ENCODE measurements at places on chromosomes 3 and 15.

GRCh38 chr3:139292192-139292591 is 51.6 kb upstream of the MRPS22 start:
- no peak for DNase-seq

- no peak for DNase-seq
Measured at GRCh38 chr3:100761211-100761942, 52.1 kb downstream of the TFG start.

- no peak for DNase-seq
Measured at GRCh38 chr3:55416331-55416821, 70.7 kb downstream of the WNT5A start.

GRCh38 chr15:101280007-101280406 is 2.7 kb upstream of the SELENOS start:
- no peak for DNase-seq

- DNase-seq: no peak
Measured at GRCh38 chr15:49041426-49041825, 4.8 kb downstream of the SECISBP2L start.

All from activated CD8-positive, alpha-beta memory T cell treated with anti-CD3 and anti-CD28 coated beads for 1 hour (primary cell).